ENCODE measurements at places on chromosomes 3 and 15. TPM values are rescaled to one million over a fixed set of nuclear protein-coding genes. Genes with fewer than 3 reads are reported as not detected.

The FAM81A gene
- 1.0 TPM for total RNA-seq

The SMAD6 gene
- total RNA-seq = 38.8 TPM

The ERICH6 gene
- total RNA-seq = not detected

The SCAANT1 gene
- total RNA-seq = not detected

The IL12A gene
- total RNA-seq = 3.6 TPM

The CLSTN2 gene
- 92.3 TPM for total RNA-seq

The POLQ gene
- 5.9 TPM for total RNA-seq

The CD200R1 gene
- not detected for total RNA-seq

The HRG gene
- total RNA-seq = not detected

The DGKG gene
- total RNA-seq = 0.16 TPM

The ERC2 gene
- total RNA-seq = 1.8 TPM

The CPNE9 gene
- not detected for total RNA-seq

The CHAC1 gene
- total RNA-seq = 47.9 TPM

The GUCA1C gene
- total RNA-seq = 1.3 TPM

The CCDC9B gene
- 13.4 TPM for total RNA-seq

The BOC gene
- 7.6 TPM for total RNA-seq

The FANCD2OS gene
- not detected for total RNA-seq

The CSPG4 gene
- total RNA-seq = 22.8 TPM

The CNTN4 gene
- 0.81 TPM for total RNA-seq

The KLHL40 gene
- not detected for total RNA-seq

The CLDN1 gene
- 84.9 TPM for total RNA-seq

The HMG20A gene
- total RNA-seq = 29.9 TPM

The FBXO40 gene
- not detected for total RNA-seq

The CHRNA3 gene
- 0.13 TPM for total RNA-seq

The CTXN2 gene
- not detected for total RNA-seq

The TTLL13 gene
- total RNA-seq = under 0.01 TPM

The SEMA7A gene
- 33.8 TPM for total RNA-seq

The NEK10 gene
- total RNA-seq = under 0.01 TPM

The ASB14 gene
- total RNA-seq = not detected

The NOX5 gene
- total RNA-seq = 0.16 TPM

The GRIP2 gene
- total RNA-seq = 0.25 TPM

The CISH gene
- 5.3 TPM for total RNA-seq

The SLC28A1 gene
- not detected for total RNA-seq

The GPR156 gene
- 1.1 TPM for total RNA-seq

The TXNRD3 gene
- 11.5 TPM for total RNA-seq

The GRK7 gene
- total RNA-seq = not detected

The TICRR gene
- total RNA-seq = 0.89 TPM

The SAMMSON gene
- total RNA-seq = not detected

The IQCH gene
- total RNA-seq = 1.1 TPM

All from mesangial cell (primary cell).